Mucosa of descending colon (tissue), 3 donors: ENCODE measurements at places on chromosomes 3 and 15. TPM values are rescaled to one million over a fixed set of nuclear protein-coding genes. Genes with fewer than 3 reads are reported as not detected.

DNA sequence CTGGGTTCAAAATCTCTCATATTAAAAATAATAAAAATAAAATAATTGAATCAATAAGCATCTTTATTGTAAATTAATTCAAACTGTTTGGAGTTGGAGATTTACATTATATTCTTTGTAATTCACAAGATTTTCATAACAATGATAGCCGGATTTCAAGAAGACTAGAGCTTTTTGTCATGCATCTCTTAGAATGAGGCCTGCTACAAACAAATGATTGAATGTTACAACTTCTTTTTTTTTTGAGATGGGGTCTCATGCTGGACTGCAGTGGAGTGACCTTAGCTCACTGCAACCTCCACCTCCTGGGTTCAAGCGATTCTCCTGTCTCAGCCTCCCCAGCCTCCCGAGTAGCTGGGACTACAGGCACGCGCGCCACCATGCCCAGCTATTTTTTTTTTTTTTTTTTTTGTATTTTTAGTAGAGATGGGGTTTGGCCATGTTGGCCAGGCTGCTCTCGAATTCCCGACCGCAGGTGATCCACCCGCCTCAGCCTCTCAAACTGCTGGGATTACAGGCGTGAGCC lies 3.5 kb downstream of the SLTM start:
- no peak for DNase-seq

- DNase-seq: no peak
These were observed 4.4 kb downstream of the LAMP3 start for GRCh38 chr3:183158113-183158512.

Gene WDR93
- total RNA-seq: not detected

GRCh38 chr3:111807826-111808225 lies 51.2 kb upstream of the PHLDB2 start:
- DNase-seq: no peak

- no peak for DNase-seq
These were observed 47.3 kb upstream of the IL12A start for GRCh38 chr3:159941038-159942000.
